ENCODE measurements at places on chromosomes 6 and 20. TPM values are rescaled to one million over a fixed set of nuclear protein-coding genes. Genes with fewer than 3 reads are reported as not detected.

- no peak for DNase-seq
Observed at GRCh38 chr6:136647363-136647852, 97.2 kb upstream of the MAP7 start.

GRCh38 chr6:70375882-70376281 lies 37.4 kb upstream of the FAM135A start:
- no peak for DNase-seq

- DNase-seq: no peak
Observed at GRCh38 chr6:25042036-25042521, 106.3 kb upstream of the RIPOR2 start.

GRCh38 chr6:133404728-133405127 lies 163.6 kb downstream of the EYA4 start:
- no peak for DNase-seq

DNA sequence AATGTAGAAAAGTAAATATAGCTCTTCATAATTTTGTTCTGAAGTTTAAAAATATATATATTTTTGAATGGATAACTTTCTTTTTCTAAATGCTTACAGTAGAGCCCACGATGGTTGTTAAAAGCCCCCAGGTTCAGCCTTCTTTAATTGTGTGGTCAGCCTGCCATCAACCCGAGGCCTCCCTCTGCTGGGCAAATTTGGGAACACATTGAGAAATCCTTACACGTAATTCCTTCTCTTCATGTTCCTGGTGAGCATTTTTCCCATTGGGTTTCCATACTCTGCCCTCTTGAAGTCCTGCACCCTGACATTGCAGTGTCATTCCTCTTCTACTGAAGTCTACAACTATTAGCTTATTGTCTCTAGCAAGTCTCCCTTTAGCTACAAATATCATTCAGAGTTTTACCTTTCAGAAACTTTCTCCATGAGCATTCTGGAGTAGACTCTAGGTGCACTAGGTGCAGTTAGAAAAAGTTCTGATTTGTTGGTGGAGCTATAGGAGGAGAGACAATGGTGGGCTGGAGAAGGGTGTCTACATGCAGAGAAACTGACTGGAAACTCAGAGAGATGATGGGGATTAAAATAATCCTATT lies 40.6 kb downstream of the TRIM38 start:
- DNase-seq: no peak

The KIAA0408 gene
- 2.4 TPM for total RNA-seq

The SYCP2 gene
- 0.78 TPM for total RNA-seq

DNA sequence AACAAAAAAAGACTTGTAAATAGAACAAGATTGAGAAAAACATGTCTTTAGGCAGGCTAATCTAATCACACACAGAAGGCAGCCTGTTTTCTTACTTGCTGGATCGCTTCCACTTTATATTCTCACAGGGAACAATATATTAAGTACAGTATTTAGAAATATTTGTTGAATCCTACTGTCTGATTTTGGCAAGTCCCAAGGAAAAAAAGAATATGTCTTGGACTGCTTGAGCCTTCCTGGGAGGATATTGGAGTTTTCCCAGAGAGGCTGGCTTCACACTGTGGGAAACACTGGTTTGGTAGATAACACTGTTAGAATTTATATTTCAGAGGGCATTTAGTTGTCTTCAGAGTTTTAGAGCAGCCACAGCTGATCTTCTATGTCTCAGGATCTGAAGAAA lies 229.7 kb downstream of the PRL start:
- DNase-seq: no peak

DNA sequence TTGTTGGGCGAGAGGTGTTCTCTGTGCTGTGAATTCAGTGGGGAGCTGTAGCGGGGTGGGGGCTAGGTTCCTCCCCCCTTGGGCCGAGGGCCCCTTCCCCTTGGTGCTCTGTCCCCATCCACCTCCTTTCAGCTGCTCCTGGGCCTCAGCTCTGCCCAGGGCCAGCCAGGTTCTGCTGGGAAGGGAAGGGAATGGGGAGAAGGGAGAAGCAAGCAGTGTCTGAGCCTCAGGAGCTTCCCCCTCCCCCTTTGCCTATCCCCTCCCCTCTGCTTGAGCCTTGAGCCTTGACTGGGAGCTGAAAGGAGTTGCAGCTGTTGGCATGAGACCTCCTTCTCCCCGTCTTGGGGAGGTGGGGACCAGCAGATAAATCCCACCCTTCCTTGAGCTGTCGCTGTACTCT lies 576 bp upstream of the RRP36 start:
- DNase-seq: no peak

- DNase-seq: no peak
Observed at GRCh38 chr6:3965071-3965718, 113.7 kb downstream of the FAM217A start.

The NFS1 gene
- 31.2 TPM for total RNA-seq

The STK4 gene
- 34.2 TPM for total RNA-seq

DNA sequence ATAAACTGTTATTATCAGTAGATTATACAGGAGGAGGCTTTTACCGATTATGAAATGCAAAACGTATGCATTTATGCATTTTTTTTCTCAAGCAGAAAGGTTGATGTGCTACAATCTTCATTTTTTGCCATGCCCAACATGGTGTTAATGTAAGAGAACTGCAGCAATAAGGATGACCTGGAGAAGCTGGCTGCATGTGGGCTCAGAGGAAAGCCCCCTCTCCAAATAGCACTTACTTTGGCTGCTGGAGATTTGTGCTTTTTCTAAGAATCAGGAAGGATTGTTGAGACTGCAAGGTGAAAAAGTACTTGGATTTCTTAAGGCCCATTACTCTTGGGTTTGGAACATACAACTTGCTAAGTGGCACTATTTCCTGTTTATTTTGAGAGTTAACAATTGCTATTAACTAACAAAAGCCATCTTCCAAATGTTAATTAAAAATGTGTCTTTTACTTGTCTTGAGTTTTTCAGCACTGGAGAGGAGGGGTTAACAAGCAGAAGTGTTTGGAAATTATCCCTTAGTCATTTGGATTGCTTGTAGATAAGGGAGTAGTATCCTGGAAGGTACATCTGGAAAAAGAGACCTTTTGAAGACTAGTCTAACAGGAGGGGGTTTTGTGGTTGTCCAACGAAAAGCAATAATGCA lies 5.6 kb downstream of the SOX4 start:
- no peak for DNase-seq

The BHLHE23 gene
- total RNA-seq: not detected

The CLPSL1 gene
- total RNA-seq: not detected

DNA sequence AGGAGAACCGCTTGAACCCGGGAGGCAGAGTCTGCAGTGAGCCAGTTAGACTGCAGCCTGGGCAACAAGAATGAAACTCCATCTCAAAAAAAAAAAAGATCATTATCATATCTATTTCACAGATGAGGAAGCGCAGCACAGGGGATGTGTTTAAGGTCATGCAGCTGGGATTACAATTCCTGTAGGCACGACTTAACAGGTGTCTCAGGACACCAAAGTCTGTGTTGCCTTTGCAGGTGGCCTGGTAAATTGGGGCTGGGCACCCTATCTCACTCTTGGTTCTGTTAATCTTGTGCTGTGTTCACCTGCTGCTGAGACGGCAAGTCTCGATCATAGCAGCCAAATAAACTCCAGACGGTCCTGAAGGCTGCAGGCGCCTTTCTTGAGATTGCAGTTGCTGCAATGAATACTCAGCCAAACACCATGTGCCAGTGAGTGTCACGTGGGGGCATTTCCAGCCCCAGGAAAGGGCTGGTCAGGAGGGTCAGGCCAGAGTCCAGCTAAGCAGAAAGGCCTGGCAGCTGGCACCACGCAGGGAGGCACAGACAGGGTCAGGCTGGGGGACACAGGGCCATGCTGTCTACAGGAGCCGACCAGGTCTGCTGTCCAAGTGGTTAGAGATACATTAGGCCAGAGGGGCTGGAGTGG lies 55.8 kb downstream of the FGD2 start:
- no peak for DNase-seq

DNA sequence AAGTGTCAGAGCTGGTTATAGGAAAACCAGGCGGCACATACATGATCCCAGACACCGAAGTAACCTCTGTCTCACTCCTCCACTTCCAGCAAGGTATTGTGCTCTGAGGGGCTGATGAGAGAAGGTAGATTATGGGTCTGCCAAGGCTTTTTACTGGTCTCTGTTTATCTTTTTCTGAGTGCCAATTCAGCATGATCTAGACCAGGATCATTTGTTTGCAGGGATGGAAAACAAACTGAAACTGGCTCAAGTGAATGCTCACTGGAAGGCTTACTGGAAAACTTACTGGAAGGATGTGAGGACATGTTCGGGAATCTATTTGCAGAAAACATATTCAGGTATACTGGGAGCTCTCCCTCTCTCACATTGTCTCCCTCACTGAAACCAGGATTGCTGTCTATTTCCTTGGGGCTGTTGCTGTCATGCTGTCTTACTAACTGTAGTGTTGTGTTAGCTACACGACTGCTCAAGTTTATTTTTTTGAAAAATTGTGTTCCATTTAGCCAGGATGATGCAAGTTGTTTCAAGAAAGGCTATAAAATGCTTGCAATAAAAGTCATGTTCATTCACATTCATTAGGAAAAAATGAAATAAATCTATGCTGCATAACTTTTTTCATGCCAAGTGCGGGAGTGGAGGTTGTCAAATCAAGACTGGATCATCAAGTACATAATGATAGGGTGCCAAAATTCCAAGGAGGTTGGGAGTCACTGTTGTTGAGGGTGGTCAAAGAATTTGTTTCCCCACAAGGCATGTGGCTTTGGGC lies 37.0 kb downstream of the KLHL31 start:
- DNase-seq: no peak

- no peak for DNase-seq
Observed at GRCh38 chr6:31622684-31623091, 2.2 kb downstream of the PRRC2A start.

The ARMC12 gene
- 0.44 TPM for total RNA-seq

GRCh38 chr6:82867946-82868345 lies 197.7 kb downstream of the UBE3D start:
- no peak for DNase-seq

The FRK gene
- total RNA-seq: 25.8 TPM

- DNase-seq: no peak
Observed at GRCh38 chr6:83378621-83379388, 52.0 kb downstream of the ME1 start.

- DNase-seq: peak; percentile 41
Observed at GRCh38 chr6:56764081-56764566, 121.4 kb upstream of the DST start.

The TMEM239 gene
- total RNA-seq: not detected

- DNase-seq: no peak
Observed at GRCh38 chr6:14275493-14275851, 157.9 kb downstream of the CD83 start.

The GRIK2 gene
- total RNA-seq: 1.3 TPM

DNA sequence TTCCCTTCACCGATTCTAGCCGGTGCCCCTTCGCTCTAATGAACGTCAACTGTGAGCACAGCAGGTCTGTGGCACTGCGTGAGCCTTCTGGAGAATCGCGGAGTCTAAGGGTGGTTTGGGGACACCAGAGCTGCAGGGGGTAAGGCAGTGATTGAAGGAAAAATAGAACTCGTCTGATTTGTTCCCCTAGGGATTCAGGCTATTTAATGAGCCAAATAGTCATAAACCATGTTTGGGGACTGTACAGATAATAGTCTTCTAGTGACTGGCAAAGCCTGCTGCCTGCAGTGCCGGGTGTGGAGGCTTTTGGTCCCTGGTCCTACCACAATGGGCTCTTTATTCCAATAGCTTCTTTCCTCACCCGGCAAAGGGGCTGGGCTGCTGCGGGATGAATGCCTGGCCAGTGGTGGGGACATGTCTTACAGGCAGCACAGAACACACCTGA lies 11.1 kb upstream of the NTSR1 start:
- DNase-seq: no peak

Measured in mucosa of descending colon (tissue), 3 donors.